ENCODE measurements at places on chromosomes 5 and 9. TPM values are rescaled to one million over a fixed set of nuclear protein-coding genes. Genes with fewer than 3 reads are reported as not detected.

Gene NUP155
- 85.1 TPM for total RNA-seq

DNA sequence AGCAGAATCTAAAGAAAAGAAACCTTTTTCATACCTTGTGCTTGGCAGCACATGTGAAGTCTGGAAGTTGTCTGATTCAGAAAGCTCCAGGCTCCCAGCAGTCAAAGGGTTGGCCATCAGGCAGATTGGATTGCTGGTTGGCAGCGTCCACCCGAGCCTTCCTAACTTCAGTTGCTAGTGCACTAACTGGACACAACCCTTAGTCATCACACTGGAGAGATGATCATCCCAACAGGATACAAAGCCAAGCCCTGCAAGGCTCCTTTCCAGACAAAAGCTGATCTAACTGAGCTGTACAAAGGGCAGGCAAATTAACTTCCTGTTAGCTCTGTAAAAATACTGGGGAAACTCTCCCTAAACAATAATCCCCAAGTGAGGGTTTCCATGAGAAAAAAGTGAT is 185.6 kb downstream of the SNX18 start:
- DNase-seq: no peak
- no peak overlapping the region for H3K4me3 ChIP-seq
- no peaks in the 10 kb centered on the region for H3K4me1 ChIP-seq
- H3K36me3 ChIP-seq: no peaks in the 10 kb centered on the region

Gene HRCT1
- not detected for total RNA-seq

Gene IFNA13
- total RNA-seq: not detected

Gene ECSCR
- total RNA-seq: 2.7 TPM

- no peaks in the 10 kb centered on the region for H3K4me1 ChIP-seq
- no peaks in the 10 kb centered on the region for H3K36me3 ChIP-seq
- no peak overlapping the region for H3K27ac ChIP-seq
- H3K27me3 ChIP-seq: peaks cover 1% of the 10 kb centered on the region
- H3K4me3 ChIP-seq: no peak overlapping the region
Measured at GRCh38 chr9:1732670-1733069, 282.5 kb upstream of the SMARCA2 start.

- H3K4me3 ChIP-seq: no peak overlapping the region
- H3K4me1 ChIP-seq: no peaks in the 10 kb centered on the region
- no peak overlapping the region for H3K27ac ChIP-seq
- no peaks in the 10 kb centered on the region for H3K27me3 ChIP-seq
- DNase-seq: no peak
Measured at GRCh38 chr5:122015471-122015870, 53.7 kb downstream of the SRFBP1 start.

All from H1 (cell line).